ENCODE measurements at places on chromosomes 5 and 9.

GRCh38 chr5:38718771-38719391, 126.9 kb upstream of the OSMR start:
- DNase-seq, result no peak

DNA sequence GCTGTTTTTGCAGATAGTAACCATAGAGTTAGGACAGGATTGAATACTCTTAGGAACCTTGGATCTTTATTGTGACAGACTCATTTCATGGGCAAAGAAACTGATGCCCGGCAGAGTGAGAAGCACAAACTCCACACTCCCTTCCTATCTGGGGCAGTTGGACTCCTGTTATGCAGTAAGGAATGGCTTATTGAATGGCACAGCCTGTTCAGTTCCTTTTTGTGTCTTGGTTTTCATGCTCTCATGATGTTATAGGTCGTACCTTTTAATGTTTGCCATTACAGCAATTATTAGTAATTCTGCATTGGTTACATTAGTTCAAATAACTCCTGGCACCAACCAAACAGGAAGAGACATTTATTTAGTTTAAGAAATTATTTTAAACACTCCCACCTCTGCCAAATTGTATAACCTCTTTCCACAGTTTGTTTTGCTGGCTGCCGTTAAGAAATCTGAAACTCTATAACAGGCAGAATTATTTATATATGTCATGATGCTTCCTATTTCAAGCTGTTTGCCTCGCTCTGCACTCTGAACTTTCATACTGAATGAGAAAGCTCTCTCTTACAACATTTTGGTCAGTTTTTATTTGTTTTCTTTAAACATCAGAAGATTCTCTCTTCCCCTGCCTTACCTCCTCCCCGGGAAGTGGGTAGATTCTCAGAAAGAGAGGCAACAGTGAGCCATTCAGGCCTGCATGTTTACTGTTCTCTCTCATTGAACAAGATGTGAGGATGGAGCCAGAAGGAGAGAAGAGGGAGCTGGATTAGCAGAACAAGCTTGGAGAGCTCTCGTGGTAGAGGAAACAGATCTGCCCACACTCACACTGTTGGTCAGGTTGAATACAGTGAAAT, 144.4 kb downstream of the ARHGEF28 start:
- no peak for DNase-seq

DNA sequence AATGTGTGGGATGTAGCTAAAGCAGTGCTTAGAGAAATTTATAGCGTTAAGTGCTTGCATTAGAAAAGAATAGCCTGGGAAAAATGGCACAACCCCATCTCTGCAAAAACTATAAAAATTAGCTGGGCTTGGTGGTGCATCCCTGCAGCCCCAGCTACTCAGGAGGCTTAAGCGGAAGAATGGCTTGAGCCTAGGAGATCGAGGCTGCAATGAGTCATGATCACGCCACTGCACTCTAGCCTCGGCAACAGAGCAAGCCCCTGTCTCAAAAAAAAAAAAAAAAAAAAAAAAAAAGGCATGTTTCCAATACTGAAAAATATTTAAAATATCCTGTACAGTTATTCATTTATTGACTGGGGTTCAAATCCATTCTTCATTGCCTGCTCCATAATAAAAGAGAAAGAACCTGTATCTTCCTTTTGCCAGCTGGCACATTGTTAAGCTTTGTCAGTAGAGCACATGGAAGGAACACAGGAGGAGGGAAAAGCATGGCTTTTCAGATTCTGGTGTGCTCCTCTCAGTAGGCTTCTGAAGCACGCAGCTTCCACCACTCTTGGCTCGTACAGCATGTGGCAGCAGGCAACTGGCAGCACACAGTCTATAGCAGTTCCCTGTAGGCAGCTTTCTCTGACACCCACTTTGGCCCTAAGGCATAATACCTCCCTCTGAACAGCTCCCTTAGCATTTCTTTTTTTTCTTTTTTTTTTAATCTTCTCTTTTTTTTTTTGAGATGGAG, 73.5 kb downstream of the TRIM36 start:
- no peak for DNase-seq

- no peak for DNase-seq
Observed at GRCh38 chr5:19676895-19677294, 311.1 kb downstream of the CDH18 start.

DNA sequence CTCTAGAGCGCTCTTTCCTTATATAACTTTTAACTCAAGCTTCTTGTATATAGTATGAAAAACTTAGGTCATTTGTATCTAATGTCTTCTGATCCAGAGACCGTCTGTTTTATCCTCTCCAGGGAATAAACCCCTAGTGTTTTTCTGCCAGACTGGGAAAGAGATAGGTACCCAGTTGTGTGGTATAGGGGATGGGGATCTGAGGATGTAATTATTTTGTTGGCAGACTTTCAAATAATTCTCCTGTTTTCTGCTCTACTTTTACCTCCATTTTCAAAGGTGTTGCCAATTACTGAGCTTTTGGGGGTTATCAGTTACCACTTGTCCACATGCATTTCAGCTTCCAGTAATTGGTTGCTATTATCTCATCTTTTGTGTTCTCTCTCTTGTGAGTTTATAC, 17.9 kb downstream of the CCDC171 start:
- DNase-seq, result no peak

DNA sequence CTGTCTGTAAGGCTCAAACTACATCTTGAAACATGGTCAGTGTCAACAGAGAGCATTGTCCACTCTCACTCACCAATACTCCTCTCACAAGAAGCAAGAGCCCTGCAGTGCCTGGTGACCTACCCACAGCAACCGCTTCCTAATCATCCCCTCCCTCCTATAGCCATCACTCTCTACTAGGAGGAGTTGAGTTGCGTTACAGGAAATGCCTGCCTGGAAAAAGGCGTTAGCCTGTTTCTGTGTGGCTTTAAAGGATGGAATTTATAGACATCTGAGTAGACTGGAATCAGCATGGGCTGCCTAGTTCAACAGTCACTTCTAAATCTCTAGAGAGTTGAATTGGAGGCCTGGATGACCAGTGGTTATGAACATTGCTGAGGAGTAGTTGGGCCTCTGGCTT, 108.3 kb upstream of the FER start:
- DNase-seq, result no peak

- no peak for DNase-seq
Observed at GRCh38 chr9:78505546-78505945, 208.6 kb downstream of the PSAT1 start.

GRCh38 chr5:152514827-152515397, 109.8 kb upstream of the NMUR2 start:
- DNase-seq, result no peak

DNA sequence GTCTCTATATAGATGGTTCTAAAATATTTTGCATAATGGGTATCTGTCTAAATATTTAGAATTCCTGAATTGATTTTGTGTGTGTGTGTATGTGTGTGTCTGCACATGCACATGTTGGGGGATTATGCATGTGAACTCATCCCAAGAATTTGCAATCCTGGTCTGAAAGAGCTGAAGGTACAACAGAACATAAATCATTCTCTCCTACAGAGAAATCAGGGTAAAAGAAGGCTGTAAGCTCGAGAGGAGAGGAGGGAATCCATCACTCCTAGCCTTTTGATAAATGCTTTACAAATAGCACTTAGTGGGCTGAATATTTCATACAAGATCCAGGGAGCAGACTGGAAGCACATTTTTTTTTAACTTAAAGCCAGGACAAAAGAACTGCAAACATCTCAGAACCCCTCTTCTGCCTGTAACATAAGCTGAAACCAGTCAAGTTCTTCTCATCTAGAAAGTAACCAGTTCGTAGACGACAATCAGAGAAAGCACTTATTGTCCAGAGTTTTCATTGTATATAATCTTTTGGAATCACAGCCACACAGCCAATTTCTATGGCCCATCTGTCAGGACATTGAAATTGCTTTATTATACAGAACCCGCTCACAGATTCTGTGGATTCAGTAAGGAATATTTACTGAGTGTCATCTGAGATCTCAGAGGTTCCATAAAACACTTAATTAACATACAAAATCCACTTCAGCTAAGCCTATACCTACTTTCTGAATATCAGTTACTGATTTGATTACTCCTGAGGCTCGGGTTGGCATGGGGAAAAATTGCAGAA, 541.4 kb upstream of the ZNF462 start:
- DNase-seq, result no peak

GRCh38 chr5:133569347-133569746, 43.0 kb downstream of the FSTL4 start:
- no peak for DNase-seq
